Cerebellum (tissue), 4 donors: ENCODE measurements at places on chromosomes 16 and 17. TPM values are rescaled to one million over a fixed set of nuclear protein-coding genes. Genes with fewer than 3 reads are reported as not detected.

Gene TLE7
- not detected for total RNA-seq

Gene ST3GAL2
- 30.3 TPM for total RNA-seq

Gene ATP2A3
- total RNA-seq: 2.0 TPM

Gene KRTAP9-9
- not detected for total RNA-seq

- DNase-seq: no peak
Observed at GRCh38 chr16:77439106-77439505, 4.3 kb upstream of the ADAMTS18 start.

DNA sequence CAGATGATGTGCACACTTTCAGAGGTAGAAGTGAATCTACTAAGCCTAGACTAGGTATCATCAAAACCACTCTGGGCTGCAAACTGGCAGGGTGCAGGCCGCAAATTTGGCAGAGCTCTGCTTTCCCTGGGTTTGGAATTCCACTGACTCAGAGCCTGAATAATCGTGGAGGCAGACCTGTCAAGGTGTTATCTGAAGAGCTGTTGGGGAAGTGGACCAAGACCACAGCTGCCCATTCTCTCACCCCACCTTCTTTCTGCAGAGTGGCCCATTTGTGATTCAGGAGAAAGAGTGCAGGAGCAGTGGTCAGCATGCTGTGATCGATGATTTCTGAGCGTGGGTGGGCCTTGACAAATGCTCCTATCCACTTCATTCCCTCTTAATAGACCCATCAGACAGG is 45.8 kb upstream of the CBLN1 start:
- no peak for DNase-seq

GRCh38 chr16:56986361-56986760 is 3.0 kb upstream of the NLRC5 start:
- no peak for DNase-seq

DNA sequence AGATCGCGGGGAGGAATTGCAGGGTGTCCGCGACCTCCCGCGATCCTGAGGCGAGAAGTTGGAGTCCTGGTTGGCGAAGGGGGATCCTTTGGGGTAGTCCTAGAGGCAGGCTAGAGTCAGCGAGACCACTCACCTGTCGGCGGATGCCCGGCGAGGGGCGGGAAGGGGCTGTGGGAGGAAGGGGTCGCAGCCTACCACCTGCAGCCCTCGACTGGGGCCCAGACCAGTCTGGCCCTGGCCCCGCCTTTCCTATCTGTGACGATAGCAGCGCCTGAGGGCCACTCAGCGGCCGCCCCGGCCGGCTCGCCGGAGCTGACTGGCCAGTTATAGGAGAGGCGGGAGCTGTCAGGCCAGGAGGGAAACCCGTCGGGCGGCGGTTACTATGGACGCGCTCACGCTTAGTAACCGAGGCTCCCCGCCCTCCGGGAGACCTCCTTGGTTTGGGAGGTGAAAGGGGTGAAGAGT is at the start of gene TEKT3:
TSS of gene TEKT3 (minus strand) at position 213 of the 465 bp plus-strand sequence. CDS start 10,012 bp downstream, outside the sequence.
- DNase-seq: peak; percentile 68

- DNase-seq: no peak
Observed at GRCh38 chr16:73036074-73036826, 11.7 kb downstream of the ZFHX3 start.

- no peak for DNase-seq
Observed at GRCh38 chr17:13862346-13862745, 207.0 kb upstream of the COX10 start.

DNA sequence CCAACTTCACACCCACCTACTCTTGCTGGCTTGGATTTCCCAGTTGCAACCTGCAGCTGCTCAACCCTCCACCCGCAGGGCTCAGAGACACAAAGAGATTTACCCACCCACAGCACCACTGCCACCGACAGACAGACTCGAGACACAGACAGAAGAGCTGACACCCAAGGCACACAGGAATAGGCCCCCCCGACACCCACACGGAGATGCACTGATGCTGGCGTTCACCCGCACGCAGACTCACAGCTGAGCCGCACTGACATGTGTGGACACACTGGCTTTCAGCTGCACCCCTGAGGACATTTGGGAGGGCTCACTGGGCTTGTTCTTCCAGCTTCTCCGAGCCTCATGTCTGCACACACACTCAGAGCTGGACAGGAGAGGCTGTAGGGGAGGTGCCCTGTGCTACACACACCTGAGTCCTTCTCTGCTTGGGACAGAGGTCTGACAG is 8.2 kb downstream of the STX1B start:
- DNase-seq: no peak

DNA sequence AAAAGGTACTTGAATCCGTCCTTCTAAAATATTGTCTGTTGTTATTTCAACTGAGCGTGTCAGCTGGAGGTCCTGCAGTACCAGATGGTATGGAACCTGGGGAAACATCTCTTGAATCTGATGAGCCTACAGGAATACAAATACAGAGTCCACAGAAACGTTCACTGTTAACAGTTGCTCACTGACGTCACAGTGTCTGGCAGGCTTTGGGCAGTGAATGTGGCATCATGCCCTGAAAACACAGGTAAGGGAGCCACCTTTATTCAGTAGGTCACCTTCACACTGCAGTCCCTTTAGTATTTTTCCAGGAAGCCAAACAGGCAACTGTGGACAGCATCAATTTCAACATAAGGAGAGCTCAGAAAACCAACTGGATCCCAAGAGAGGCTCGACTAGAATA is 56.1 kb downstream of the AMFR start:
- peak; percentile 63 for DNase-seq

DNA sequence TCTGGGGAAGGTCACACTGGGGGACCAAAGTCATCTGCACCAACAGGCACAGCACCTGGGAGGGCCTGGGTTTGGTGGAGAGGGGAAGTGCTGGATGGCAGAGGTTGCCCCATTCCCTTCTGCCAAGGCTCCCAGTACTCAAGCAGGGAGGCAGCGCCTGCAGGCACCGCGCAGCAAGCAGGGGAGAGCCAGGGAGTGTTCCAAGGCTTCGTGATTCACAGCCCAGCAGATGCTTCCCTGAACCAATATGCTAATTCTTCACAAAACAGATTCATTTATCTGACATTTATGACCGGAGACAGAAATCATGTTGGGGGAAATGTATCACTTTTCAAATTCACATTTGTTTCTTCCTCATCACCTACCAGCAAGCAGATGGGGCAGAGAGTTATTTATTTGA is 13.4 kb upstream of the CDH5 start:
- no peak for DNase-seq

- no peak for DNase-seq
Observed at GRCh38 chr17:47831934-47832327, 461 bp downstream of the LRRC46 start.

GRCh38 chr16:17342031-17342430 is 128.7 kb downstream of the XYLT1 start:
- DNase-seq: no peak

DNA sequence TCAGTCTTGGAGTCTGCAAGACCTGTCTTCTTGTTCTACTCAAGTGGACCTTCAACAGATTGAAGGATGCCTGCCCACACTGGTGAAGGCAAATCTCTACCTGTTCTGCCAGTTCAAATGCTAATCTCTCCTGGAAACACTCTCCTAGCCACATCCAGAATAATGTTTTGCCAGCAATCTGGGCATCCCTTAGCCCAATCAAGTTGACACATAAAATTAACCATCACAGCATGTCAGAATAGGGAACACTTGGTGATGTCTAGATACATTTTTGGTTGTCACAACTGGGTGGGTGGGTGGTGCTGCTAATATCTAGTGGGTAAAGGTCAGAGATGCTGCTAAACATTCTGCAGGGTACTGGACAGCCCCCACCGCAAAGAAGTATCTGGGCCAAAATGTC is 744.9 kb upstream of the SOX9 start:
- no peak for DNase-seq

GRCh38 chr16:86602521-86602920 is 24.2 kb downstream of the FOXL1 start:
- no peak for DNase-seq
